ENCODE measurements at places on chromosomes 5 and 9.

DNA sequence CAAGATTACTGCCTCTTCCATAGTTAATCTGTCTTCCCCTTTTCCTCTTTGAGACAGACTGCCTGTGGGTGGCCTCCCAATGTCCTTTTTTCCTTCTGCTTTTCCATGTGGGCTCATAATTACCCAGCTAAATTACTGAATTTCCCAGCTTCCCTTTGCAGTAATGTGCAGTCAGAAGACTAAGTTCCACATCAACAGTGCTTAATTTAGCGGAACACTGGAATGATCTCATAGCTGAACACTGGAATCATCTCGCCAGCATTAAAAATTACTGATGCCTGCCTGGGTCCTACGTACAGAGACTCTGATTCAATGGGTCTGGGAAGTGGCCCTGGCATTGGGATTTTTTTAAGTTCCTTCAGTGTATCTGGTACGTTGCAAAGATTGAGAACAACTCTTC lies 84.3 kb downstream of the DNAH5 start:
- DNase-seq, result no peak

- no peak for DNase-seq
Observed at GRCh38 chr5:465591-466403, 22.8 kb downstream of the EXOC3 start.

GRCh38 chr5:111553868-111554267 lies 41.5 kb upstream of the STARD4 start:
- no peak for DNase-seq

DNA sequence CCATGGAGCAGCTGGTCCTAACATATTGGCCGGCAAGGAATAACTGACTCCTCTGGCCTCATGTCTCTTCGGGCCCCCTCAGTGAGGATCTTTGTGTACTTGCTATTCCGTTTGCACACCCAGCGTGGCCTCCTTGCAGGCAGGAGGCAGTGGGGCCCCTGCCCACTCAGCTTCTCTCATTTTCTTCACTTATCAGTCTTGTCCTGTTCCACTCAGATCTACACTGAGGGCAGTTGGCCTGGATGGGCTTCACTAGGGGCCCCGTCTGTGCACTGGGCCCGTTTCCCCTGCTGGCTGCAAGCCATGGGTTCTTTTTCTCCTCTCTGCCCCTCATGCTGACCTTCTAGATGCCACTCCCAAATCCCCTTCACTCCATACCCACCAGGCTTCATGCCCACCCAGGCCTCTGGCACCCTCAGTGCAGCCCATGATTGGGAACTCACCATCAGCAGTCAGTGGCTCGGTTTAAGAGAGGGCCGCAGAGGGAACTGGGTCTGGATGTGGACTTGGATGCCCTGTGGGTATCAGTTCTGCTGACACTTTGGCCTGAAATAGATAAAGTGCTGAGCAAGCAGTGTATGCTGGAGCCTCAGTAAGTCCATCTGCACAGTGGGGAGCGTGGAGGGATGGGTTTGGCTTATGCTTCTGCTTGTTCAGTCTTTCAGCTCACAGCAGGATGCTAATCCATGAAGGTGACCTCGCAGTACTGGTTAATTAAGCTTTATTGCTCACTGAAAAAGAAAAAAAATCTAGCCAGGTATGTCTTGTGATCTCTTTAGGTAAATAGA lies 57.9 kb downstream of the ERBIN start:
- no peak for DNase-seq

GRCh38 chr5:115577329-115577728 lies 24.9 kb downstream of the TICAM2 start:
- no peak for DNase-seq

DNA sequence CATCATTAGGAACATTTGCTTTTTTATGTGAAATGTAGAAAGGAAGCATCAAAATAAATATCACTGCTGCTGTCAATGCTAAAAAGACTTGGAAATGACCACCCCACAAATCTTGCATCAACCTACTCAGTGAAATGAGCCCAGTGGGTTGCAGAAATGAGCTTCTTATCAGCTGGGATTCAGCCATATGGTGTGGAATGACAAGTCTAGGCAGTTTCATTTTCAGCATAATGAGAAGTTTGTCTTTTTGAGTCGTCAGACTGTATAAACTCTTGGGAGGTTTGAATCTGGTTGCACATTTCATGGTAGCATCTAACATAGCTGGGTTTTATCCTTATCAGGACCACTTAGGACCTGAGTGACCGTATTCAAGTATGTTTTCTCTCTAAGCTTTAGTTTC lies 251.1 kb upstream of the PPP1R2B start:
- DNase-seq, result no peak

DNA sequence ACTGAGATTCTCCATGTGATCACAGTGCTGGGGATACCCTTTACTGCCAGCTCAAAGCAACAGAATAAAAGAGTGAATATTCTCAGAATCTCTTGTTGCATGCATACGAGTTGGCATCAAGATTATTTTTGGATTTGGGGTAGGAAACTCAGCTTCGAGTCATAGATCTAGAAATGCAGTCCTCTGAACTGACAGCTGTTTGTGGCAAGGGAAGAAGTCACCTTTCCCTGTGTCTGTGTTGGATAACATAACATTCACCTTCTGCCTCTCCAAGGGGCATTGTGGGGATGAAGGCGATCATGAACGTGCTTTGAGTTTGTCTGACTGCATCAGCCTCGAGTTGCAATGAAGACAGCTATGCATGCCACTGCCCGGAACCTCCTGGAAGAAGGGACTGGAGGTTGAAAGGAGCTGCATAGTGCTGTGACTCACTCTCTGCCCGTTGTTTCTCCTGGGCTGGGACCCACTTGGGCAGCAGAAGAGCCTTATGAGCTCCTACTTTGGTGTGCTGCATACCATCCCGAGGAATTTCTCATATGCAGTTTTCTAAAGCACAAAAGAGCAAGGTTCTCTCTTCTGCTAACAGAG lies 231.7 kb downstream of the ARHGAP26 start:
- peak; percentile 58 for DNase-seq

DNA sequence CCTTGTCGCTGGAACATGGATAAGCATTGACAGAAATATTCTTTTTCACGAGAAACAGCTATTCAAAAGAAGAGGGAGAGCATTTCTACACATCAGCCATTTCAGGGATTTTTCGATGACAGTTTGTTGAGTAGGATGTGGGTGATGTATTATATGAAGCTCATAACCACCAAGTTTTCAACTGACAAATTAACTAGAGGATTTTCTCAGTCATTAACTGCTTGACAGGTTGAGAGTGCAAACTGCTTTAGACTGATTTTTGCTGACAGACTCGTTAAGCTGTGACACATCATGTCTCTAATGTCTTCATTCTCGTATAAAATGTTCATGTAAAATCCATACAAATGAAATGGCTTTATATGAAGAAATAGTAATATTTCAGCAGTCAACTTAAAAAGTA lies 354.2 kb upstream of the KCNN2 start:
- no peak for DNase-seq

DNA sequence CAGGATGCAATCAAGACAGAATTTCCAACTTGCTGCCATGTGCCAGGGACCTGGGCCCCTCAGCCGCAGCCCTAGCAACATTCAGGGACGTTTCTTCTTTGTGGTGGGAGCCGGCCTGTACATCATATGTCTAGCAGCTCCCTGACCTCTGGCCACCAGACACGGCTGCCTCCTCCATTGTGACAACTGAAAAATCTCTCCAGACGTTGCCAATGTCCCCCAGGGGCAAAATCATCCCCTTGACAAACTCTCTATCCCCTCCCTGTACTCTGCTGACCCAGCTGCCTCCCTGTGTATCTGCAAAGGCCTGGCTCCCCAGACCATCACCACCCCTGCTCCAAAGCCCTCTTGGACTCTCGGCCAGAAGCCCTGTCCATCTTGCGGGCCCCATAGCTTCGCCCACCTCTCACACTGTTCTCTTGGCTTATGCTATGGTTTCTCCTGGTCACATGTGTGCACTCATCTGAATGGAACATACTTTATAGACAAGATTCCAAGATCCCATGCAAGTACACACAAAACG lies 40.8 kb downstream of the BICD2 start:
- no peak for DNase-seq

DNA sequence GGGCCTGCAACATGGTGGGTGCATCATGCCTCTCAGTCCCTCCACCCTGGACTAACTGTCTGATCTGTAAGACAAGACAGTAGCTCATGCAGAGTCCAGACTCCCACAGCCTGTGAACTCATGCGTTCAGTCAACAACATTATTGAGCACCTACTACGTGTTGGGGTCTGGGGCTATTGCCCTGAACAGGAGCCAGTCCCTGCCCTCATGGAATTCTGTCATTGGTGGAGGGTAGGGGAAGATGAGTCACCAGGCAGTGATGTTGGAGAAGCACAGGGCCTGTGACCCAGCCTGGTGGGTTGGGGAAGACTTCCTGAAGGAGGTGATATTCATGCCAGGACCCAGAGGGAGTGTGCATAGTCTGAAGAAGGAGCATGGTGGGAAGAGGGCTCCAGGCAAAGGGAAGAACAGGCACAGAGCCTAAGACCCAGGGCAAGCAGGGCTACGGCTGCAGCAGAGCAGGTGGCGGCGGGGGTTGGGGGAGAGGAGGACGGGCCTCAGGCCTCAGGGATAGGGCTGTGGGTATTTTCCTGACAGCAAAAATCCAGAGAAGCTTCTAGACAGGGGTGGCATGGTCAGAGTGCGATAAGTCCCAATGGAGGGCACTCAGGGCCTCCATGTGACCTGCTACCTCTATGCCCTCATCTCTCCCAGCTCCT lies 26.7 kb upstream of the PSD2 start:
- no peak for DNase-seq

DNA sequence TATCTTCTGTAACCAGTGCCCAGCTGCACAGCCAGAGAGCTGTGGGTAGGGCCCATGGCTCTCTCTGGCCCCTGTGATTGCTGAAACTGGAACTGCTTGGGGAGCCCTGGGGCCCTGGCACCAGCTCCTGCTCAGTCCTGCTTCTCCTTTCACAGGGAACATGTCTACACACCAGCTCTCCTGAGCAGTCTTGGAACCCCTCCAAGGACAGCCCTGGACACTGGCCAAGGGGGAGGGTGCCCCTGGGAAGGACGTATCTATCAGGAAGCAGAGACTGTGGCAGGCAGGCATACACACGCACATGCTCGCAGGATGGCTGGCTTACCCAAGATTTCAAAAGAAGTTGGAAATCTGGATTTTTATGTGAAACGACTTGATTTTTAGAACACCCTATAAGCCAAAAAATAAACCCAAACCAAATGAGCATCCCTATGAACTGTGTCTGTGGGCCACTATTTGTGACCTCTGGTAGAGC lies 8.8 kb upstream of the TRAF1 start:
- DNase-seq, result peak; percentile 95

GRCh38 chr5:157057459-157058370 lies 1.2 kb downstream of the HAVCR1 start:
- no peak for DNase-seq

GRCh38 chr9:132006677-132007370 lies 72.8 kb downstream of the MED27 start:
- no peak for DNase-seq

- no peak for DNase-seq
Observed at GRCh38 chr5:165405340-165405739, 1899.9 kb downstream of the MAT2B start.

DNA sequence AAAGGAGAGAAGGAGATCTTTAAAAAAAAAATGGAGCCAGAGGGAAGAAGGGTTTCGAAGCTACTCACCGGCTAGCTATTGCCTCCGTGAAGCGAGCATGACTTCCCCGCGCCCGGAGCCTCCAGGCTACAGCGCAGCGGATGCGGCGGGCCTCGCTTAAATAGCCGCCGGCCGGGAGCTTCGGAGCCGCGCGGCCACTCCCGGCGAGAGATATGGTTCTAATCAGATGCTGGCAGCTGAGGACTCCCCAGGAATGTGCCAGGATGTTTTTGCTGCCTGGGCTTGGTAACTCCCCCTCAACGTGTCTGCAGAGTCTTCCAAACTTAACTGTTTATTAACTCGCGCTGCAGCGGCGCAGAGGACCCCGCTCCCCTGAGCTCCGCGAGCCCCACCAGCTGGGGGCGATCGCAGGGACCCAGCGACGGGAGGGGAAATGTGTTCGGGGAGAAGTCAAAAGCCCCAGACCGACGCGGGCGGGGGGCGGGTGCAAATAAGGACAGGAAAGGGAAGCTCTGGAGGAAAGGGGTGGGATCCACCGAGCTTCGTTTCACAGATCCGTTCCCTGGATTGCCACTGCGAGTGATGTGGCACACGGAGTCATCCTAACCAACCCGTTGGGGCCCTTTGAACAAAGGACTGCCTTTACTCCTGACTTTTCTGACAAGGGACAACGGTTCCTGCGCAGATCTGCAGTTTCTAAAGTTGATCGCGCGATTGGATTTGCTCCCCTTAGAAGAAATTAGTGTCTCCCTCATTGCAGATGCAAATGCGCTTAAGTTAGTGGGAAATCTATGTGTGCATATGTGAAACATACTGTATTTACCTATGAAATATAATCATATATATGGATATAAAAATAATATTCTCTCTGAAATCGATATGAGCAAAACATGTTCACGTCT lies at the start of gene DAB2:
TSS of gene DAB2 (minus strand) at position 245 of the 902 bp plus-strand sequence. CDS start 30,660 bp downstream, outside the sequence.
- DNase-seq, result peak; percentile 82

Measured in H54 (cell line).